Activated CD4-positive, alpha-beta T cell treated with anti-CD3 and anti-CD28 coated beads for 1 hour (primary cell): ENCODE measurements at places on chromosomes 7 and 10.

DNA sequence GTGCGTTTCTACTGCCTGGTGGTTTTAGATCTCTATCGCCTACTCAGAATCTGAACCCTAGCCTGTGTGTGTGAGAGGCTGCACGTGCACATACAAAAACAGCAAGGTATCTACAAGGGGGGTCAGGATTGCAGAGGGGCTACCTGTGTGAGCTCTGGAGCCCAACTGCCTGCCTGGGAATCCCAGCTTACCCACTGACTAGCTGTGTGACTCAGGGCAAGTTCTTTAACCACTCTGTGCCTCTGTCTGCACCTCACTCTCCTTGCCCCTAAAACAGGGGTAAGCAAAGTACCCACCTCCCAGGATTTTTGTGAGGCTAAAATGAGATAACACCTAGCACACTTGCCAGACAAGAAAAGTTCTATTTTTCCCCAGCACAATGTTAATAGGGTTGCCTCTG lies 32.5 kb downstream of the DLG5 start:
- DNase-seq: no peak

DNA sequence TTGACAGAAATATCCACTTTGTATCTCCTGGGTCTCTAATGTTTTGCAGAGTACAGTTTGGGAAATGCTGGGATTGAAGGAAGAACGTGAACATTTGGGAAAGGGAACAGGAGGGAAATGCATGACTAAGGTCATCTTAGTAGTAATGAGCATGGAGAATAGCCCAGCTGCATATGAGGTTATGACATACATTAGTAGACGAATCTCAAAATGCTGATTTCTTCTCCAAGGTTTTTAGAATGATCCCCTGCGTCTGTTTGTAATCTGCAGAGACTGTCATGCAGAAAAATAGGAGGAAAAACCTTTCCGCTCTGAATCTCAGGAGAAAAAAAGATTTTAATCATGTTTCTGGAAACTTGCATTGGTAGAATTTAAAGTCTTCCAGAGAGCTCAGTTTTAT lies 133.6 kb downstream of the PPP1R9A start:
- no peak for DNase-seq

GRCh38 chr7:97694355-97694754 lies 37.5 kb upstream of the TAC1 start:
- no peak for DNase-seq

DNA sequence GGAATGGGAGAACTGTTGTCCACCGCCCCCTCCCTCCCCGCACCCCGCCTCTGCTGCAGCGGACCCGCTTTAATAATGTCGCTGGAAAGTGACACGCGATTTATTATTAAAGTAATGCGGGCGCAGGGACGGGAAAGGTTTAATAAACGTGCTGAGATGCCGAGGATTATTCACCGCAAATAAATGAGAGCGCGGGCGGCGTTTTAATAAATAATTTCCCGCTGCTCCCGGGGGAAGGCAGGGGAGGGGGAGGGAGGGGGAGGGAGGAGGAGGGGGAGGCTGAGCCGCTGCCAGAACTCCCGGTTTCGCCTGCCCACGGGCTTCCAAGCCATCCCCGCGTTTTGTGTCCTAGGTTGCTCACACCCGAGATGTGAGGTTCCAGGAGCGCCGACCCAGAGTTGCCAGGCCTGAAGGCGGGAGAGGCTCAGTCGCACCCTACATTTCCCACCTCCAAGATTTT lies 5.1 kb downstream of the KAZALD1 start:
- no peak for DNase-seq

GRCh38 chr7:66239467-66239856 lies 34.3 kb downstream of the TPST1 start:
- no peak for DNase-seq

DNA sequence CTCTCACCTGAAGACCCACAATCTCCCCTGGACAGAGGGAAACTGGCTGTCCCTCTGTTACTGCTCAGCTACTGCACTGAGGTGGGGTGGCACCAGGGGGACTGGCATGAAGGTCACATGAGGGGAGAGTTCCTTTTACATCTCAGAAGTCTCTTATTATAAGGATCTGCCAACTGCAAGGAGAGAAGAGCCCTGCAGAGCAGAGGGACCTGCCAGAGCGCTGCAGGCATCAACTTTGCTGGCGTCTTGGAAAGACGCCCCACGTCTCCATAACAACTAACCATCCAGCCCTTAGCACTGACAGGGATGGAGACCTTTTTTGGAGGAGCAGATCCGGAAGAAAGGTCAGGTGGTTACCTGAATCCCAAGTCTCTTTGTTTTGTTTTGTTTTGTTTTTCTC lies 218.6 kb downstream of the KCNMA1 start:
- DNase-seq: no peak

DNA sequence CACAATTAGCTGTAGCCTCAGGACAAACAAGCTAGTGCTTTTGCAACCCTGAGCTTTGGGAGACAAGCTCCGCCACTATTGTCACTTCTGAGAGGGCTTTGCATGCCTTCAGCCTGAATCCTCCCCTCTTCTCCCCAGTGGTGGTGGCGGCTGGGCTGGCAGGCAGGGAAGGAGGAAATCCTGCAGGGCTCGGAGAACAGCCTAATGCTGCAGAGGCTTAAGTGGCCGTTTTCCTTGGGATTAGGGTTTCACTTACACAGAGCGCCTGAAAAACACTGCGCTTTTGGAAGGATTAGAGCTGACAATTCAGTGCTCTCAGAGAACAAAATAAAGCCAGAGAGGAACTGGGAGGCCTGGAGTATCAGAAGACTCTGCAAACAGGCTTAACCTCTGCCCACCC lies 71.3 kb downstream of the PAX2 start:
- DNase-seq: no peak

GRCh38 chr7:11584406-11585031 lies 247.5 kb downstream of the THSD7A start:
- DNase-seq: no peak

- DNase-seq: no peak
Observed at GRCh38 chr10:20858292-20859124, 38.6 kb downstream of the NEBL start.

GRCh38 chr7:108456845-108457540 lies 757 bp upstream of the NRCAM start:
- no peak for DNase-seq

- no peak for DNase-seq
Observed at GRCh38 chr10:104127411-104127810, 5.4 kb downstream of the SFR1 start.

DNA sequence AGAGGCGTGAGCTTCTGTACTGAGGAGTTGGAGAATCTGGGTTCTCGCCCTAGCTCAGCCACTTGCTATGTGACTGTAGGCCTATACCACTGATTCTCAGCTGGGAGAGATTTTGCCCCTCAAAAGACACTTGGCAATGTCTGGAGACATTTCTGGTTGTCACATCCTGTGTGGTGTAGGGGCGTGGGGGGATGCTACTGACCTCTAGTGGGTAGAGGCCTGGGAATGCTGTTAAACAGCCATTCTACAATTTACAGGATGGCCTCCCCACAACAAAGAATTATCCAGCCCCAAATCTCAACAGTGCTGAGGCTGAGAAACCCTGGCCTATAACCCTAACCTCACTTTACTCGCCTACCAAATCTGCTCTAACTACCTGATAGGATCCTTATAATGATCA lies 58.8 kb upstream of the GAD2 start:
- DNase-seq: no peak

GRCh38 chr7:151168787-151169162 lies 1.3 kb upstream of the GBX1 start:
- DNase-seq: no peak

GRCh38 chr10:33579996-33580395 lies 245.5 kb upstream of the NRP1 start:
- no peak for DNase-seq

GRCh38 chr10:112369495-112370423 lies 4.2 kb upstream of the ACSL5 start:
- DNase-seq: no peak

DNA sequence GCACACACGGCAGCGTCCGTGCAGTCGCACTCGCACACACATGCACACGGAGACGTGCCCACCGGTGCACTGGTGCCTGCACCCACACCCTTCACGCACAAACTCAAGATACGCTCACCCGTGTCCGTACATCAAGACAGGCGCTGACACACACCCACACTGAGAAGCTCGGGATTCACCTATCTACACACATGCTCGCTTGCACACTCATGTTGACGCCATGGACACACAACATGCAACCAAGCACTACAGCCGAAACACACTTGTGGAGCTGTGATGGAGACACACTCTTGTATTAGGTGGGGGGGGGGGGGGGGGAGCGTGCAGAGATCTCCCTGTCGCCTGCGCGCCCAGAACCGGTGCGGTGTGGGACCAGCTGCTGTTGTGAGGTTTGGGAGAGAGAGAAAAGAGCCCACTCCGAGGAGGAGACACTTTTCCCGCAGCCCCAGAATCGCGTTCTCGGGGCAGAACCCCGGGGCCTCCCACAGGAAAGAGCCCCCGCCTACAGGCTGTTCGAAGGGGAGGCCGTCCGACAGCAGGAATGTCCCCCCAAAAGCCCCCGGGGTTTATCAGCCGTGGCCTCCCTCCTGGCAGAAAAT lies 605 bp upstream of the NFKB2 start:
- DNase-seq: no peak

DNA sequence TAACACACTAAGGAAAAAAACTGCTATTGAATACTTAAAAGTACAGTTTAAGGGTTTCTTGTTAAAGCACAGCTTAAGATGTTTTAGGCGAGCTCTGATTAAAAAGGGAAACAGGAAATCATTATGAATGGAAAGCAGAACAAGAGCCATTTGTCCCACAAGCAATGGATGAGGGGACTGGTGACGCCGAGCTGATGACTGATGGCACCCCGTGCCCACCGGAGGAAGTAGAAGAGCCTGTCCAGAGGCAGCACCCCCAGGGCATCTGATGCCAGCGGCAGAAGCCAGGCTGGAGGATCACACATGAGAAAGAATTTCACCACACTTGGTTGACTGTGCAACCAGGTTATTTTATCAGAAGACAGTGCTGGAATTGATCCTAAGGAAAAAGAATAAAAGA lies 15.0 kb upstream of the INSIG1 start:
- DNase-seq: no peak

- DNase-seq: no peak
Observed at GRCh38 chr7:13615679-13616078, 373.8 kb downstream of the ETV1 start.

GRCh38 chr7:1846331-1847065 lies 176.4 kb downstream of the ELFN1 start:
- no peak for DNase-seq

- no peak for DNase-seq
Observed at GRCh38 chr7:102836191-102836919, 76.4 kb upstream of the LRRC17 start.

DNA sequence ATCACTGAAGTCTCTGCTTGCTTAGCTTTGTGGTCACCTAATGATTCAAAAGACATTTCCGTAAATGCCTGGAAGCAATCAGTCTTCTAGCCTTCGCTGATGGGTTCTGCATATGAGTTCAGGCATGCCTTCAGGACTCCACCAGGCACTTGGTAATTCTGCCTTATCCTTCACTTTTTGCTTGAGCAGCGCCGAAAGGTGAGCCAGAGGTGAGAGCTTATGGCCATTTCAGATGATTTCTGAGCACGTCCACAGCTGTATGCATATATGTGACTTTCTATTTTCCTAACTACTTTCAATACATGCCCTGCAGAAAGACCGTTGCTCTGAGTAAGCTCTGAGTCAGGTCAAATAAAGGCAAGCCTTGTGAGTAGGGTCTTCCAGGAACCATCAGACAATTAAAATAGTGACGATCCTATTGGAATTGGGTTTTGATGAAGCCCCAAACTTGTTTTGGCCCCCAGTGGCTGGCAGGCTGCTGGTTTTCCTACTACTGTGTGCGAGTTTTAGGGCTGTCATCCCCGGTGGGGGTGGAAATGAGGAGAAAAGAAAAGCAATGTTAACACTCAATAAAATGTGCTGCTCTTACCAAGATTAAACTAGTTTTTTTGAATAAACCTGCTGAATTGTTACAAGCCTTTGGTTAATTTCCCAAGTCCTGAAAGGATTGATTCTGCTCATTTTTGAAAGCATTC lies 154.4 kb upstream of the AKR1E2 start:
- no peak for DNase-seq

DNA sequence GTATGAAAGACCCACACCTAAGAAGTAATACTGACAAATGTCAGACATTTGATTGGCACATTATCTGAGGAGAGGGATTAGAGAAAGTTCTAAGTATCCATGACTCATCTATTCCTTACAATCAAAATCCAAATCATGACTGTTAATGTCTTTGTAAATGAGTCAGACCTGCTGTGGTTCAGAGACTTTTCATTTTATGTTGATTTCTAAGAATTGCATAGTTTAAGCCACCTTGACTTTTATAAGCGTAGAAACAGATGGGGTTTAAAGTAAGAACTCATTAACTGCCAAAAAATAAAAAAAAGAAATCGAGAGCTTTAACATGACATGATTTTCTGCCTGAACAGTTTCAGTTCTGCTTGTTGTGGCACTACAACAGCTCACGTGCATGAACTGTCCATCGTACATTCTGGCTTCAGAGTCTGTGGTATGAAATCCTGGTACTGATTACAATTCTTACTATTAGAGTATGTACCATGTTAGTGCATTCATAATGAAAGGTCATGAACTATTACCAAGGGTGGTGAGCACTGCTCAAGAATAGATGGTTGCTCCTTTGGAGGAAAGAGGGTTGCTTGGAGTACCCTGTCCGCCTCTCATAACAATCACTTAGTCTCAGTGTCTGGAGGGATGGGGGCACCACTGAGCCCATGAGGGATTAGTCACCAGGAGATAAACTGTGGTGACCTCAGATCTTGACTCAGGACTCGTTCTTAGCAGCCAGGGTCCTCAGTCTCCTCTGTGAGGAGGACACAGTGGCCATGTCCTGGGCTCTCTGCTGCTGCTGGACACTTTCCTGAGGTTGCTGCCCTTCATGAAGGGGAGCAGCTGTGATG lies 42.2 kb downstream of the ACSM6 start:
- no peak for DNase-seq

- DNase-seq: no peak
Observed at GRCh38 chr10:57891201-57892006, 376.3 kb downstream of the IPMK start.

DNA sequence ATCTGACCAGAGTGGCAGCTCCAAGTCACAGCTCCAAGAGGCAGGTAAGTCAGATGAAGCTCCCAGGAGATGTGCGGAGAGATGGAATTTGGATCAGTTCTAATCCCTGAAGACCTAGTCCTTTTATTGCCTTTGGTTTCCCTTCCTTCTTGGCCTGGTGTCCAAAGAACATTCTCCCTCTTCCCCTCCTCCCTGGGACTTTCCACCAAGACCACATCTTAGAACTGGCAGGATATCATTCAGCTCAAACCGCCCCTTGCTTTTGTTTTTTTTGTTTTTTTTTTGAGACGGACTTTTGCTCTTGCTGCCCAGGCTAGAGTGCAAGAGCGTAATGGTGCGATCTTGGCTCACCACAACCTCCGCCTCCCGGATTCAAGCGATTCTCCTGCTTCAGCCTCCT lies 190.8 kb downstream of the GFRA1 start:
- no peak for DNase-seq

- no peak for DNase-seq
Observed at GRCh38 chr10:48477616-48478015, 127.3 kb downstream of the ARHGAP22 start.

GRCh38 chr10:126060261-126060931 lies 164.0 kb downstream of the FANK1 start:
- no peak for DNase-seq
